Cardiac septum (tissue), 1 donor: ENCODE measurements at places on chromosomes 11 and 22.

DNA sequence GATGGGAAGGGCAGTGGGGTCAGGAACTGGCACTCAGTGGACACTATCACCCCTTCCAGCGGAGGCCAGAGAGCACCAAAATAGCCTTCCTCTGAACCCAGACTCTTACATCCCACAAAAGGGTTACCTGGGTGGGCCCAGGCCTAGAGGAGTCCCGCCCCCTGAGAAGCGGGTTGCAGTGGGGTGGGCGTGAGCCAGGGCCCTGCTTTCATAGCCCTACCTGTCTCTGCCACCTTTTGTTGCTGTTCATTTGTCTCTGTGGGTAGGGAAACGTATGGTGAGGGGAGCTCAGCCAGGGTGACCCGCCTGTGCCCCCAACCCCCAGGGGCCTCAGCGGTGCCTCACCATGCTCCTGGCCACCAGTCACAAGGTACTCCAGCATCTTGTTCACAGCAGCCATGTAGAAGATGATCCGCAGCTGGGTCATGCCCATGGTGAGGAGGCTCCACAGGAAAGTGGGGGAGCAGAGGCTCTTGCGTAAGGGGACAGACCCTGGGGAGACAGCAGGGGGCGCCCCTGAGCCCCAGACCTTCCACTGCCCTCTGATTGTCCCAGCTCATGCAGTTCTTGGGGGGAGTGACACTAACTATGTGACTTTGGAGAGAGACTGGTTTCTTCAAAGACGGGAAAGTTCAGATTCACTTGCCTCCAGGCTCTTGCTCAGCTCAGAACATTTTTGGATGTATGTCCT is 24.0 kb downstream of the SLC43A1 start:
- no peak for DNase-seq

DNA sequence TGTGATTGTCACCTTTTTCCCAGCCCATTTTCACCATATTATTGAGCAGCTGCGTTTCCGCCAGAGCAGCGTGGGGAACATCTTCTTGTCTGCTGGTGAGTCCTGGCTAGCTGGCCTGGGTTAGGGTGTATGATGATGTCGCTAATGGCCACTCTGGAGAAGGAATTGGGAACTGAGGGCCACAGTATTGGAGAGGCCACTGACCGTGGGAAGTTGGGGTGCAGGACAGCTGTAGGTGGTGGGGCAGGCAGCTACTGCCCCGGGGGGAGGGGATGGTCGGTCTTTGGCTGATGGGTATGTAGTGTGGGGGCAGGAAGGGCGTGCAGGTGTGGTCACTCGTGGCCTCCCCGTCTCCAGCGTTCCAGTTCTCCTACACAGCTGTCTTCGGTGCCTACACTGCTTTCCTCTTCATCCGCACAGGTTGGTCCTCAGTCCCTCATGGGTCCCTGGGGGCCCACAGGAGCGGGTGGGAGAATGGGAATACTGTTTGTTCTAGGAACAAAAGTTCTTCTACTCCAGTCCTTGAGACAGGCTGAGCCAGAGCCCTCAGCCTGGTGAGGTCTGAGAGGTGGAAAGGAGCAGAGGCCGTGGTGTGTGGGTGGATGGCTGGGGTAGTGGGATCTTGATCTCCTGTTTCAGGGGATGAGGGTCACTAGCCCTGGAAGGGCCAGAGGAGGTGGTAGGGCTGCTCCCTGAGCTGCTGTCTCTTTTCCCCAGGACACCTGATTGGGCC is 2.1 kb downstream of the RCE1 start:
- no peak for DNase-seq

DNA sequence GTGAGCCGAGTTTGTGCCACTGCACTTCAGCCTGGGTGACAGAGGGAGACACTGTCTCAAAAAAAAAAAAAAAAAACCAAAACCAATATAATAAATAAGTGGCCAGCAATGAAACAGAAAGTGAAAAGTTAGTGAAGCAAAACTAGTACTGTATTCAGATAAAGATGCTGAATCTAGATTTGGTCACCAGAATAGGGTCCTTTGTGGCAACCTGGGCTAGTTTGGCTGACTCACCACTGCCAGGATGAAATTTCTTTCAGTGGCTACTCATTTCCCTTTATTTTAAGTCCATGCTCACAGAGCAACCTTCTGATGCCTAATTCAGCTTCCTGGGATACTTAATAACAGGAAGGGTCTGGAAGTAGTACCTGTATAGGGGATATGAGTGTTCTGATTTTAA is 26.0 kb downstream of the LIMK2 start:
- DNase-seq: no peak

- DNase-seq: no peak
Observed at GRCh38 chr11:92533657-92534335, 309.2 kb downstream of the FAT3 start.

DNA sequence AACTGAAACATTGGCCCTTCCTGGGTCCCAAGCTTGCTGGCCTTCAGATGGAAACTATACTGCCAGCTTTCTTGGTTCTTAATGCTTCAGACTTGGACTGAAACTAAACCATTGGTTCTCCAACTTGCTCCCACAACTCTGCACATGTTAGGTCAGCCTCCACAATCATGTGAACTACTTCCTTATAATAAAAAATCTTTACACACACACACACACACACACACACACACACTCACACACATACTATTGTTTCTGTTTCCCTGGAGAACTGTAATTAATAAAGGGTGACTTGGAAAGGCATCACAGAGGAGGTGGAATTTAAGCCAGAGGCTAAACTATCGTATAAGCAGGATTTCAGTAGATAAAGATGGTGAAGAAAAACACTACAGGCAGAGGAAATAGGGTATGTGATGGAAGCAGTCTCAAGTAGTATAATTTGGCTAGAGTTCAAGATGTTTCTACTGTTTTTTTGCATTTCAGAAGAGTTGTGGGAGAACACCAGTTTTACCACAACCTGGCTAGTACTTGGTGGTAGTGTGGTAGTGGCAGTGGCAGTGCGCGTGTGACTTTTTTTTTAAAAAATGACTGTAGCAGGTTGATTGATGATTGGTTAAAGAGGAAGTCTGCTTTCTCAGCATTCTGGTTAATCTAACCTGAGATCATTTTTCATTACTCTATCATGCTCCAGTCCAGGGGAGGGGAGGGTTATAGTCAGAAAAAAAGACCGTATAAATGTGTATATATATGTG is 70.1 kb downstream of the PDE3B start:
- DNase-seq: no peak
